ENCODE measurements at places on chromosomes 5 and 9. TPM values are rescaled to one million over a fixed set of nuclear protein-coding genes. Genes with fewer than 3 reads are reported as not detected.

DNA sequence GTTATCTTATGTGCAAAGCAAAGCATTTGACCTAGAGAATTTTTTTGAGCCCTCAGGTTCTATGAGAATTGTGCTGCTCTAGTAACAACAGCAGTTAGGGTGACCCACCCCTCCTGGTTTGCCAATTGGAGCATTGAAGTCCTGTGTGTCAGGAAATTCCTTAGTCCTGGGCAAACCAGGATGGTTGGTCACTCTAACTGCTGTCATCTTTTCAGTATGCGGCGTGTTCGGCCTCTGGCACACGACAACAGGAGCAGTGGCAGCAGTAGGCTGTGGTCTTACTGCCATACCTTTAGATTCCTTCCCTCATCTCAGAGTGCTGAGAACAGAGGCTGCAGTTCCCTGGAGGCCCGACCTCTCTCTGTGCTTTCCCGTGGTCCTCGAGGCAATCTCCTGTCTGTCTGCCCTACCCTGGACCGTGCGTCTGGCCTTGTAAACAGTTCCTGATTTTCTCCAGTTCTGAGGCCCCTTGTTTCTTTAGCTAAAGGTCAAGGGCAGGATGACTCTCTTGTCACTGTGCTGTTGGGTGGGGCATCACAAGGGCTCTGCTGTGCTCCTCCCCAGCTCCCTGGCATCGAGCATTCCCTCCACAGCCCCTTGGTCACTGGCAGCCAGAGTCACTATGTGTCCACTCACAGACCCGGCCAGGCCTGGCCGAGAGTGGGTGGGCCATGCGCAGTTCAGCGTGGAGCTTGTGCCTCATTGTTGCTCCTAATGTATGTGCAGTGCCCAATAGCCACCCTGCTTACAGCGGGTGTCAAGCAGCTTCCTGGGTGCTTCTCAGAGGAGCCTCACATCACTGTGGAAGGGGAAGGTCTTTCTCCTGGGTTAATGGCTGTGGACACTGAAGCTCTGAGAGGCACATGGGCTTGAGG lies 18.5 kb upstream of the COL15A1 start:
- DNase-seq: no peak

DNA sequence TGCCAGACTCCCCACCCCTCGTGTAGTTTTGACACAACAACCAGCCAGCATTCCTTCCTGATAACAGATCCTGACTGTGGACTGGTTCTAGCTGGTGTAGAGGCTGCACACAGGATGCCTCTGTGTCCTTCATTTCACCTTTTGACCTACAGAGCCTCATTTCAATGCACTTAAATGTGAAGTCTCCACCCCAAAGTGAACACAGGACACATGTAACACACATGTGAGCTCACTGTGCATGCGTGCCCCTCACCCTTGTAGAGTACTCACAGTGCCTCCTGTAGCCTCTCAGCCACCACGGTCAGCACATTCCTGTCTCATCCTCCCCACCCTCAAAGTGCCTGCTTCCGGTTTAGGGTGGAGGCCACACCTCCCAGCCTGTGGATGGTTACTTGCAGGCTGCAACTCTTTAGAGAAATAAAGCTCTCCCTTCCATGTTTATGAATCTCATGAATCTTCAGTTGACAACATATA lies 11.6 kb upstream of the NKD2 start:
- peak; percentile 58 for DNase-seq

LCN9 gene
- total RNA-seq: not detected

DNA sequence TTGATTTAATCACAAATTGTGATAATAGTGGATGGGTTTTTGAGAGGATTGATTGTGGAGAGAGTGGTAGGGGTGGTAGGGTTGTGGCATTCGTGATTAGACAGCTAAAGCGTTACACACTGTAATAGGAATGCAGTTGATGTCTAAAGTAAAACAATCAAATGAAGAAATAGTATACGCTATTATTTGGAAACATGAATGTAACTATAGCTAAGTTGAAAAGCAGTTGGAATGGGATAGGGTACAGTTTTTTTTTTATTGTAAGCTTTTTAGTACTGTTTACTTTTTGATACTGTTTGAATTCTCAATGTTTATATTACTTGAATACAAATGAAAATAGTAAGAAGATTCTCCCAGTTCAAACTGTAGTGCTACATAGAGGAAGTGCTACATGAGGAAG lies 51.8 kb downstream of the RANBP17 start:
- no peak for DNase-seq

ST6GALNAC4 gene
- 58.8 TPM for total RNA-seq

DNA sequence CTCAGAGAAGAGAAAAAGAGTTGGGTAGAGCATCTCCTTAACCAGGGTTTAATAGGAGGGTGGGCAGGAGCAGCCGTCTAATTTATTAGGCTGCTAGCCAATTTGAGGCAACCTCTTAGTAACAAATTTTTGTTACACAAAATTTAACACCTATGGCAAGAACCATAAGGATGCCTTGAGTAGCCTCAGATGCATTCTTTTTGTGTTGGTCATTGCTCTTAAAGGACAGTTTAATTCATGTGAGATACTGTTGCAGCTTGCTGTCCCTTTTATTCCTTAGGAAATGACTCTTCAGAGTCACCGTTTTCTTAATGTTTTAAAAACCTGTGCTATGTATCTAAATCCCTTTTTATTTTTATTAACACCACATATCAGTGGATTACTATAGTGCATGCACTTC lies 255.1 kb downstream of the MAST4 start:
- DNase-seq: no peak

- no peak for DNase-seq
Observed at GRCh38 chr5:56259002-56259511, 25.9 kb upstream of the ANKRD55 start.

PLCXD3 gene
- 2.6 TPM for total RNA-seq

RIOK2 gene
- total RNA-seq: 22.2 TPM

PCDHA10 gene
- 1.7 TPM for total RNA-seq

DNA sequence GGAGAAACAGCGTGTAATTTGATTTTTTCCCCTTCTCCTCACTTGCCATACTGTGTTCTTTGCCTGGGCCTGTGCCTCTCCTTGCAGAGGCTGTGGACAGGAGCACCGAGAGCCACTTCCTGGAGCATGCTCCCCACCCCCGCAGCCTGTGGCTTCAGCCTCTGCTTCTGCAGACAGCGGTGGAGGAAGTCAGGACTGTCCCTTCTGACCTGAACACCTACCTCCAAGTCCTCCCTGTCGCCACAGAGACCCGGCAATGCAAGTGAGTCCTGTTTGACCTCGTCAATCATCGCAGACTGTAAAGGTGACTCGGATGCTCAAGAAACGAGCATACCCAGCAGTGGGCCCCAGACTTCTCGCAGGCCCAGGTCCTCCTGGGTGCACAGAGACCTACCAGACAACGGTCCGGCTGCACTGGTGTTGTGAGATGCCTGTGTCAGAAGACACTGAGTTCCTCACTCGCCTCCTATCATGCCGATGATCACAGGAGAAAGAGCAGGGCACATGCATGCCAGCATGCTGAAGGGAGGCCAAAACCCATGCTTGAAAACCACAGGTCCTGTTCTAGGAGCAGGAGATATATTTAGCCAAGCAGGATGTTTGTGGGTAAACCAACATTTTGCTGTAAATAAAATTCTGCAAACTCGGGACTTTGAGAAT lies 198.8 kb downstream of the AUH start:
- peak; percentile 88 for DNase-seq

DNA sequence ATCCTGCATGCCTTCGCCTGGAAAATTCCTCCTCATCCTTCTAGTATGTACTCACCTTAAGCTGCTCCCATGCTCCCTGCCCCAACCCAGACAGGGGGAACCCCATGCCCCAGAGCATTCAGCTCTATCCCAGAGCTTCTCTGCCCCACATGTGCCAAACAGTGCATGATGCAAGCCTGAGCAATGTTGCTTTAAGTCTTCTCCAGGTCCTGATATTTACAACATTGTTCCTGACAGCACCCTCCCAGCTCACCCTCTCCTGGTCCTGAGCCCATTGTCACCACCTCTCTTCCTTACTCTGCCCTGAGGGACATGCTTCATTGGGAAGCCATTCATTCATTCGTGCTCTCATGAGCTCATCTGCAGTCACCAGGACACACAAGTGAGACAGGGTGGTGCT lies 23.4 kb upstream of the BARX1 start:
- DNase-seq: no peak

DNA sequence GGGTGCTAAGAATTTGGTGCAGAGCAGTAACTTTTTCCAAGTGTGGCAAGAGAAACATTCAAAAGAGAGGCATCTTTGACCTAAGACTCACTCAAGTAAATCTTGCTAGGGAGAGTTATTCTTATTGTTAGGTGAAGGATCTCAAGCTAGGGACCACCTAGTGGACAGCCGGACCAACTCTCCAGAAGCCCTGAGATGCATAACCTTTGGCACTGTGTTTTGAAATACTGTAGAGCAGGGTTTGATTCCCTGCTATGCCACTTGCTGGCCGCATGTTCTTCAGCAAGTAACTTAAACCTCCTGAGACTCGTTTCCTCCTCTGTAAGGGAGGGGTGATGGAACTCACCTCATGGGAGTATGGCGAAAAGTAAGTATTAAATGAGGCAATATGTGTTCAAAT lies 336.1 kb upstream of the ADAMTSL1 start:
- DNase-seq: no peak

GRCh38 chr9:119991797-119992196 lies 588.2 kb downstream of the CDK5RAP2 start:
- no peak for DNase-seq
